ENCODE measurements at places on chromosomes 3 and 15. TPM values are rescaled to one million over a fixed set of nuclear protein-coding genes. Genes with fewer than 3 reads are reported as not detected.

- DNase-seq, result no peak
Observed at GRCh38 chr15:93341164-93341563, 252.2 kb upstream of the RGMA start.

DNA sequence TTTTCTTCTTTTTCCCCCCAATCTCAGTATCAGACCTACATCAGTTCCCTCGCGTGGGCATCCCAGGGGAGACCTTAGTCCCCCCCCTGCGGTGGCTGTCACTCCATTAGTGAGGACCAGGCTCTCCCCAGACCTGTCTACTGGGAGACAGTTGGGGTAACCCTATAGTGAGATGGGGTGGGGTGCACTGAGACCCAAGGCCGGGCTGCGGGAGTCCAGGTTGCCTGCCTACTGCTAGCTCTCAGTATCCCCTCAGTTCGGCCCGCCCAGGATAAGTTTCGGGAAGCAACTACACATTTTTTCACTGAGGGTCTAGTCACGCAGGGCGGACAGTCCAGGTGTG is 671 bp upstream of the DCUN1D1 start:
- DNase-seq, result no peak

DNA sequence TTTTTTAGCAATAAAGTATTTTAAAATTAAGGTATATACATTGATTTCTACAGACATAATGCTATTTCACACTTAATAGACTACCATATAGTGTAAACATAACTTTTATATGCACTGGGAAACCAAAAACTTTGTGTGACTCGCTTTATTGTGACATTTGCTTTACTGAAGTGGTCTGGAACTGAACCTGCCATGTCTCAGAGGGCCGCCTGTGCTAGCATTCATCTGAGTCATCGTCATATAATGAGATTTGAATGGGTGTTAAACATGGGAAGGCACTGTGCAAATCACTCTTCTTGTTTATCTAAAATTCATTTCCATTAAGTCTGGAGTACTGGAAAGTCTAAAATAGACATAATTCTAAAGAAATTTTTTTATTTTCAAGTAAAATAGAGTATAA is 12.9 kb downstream of the EIF2AK4 start:
- DNase-seq, result no peak

- no peak for DNase-seq
Observed at GRCh38 chr15:28100516-28101195, 1.5 kb upstream of the OCA2 start.

DNA sequence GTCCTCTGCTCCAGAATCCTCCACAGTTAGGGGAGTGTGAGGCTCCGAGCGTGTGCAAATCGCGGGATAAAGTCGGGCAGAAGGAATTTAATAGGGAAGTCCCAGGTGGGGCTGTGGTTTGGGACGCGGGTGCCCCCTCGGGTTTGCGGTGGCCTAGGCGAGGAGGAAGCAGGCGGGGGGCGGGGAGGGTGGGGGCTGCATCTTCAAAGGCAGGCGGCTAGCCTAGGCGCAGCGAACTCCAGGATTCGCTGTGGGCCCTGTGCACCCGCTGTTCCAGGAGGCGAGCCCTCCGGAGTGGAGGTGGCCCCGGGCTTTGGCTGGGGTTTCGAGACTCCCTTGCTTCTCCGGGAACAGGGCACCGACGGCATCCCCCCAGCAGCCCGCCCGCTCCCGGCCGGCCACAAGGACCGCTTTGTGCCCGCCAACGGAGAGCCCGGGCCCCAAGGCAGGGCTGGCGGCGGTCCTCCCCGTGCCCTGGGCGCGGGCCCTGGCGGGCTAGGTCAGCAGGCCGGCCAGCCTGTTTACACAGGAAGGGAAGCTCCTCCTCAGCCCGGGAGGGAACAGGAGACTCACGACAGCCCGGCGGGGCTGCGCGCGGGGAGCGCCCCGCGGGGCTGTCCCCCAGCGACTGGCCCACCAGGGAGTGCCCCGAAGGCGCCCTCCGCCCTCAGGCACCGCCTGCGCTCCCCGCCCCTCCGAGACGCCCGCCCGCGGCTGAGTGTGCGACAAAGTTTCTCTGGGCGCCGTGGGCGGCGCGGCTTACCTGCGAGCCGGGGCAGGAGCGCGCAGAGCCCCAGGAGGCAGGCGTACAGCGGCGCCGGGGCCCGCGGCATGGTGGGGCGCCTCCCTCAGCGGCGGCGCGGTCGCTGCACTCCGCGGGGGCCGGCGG is 753 bp downstream of the ITGB5 start:
- DNase-seq, result peak; percentile 77

DNA sequence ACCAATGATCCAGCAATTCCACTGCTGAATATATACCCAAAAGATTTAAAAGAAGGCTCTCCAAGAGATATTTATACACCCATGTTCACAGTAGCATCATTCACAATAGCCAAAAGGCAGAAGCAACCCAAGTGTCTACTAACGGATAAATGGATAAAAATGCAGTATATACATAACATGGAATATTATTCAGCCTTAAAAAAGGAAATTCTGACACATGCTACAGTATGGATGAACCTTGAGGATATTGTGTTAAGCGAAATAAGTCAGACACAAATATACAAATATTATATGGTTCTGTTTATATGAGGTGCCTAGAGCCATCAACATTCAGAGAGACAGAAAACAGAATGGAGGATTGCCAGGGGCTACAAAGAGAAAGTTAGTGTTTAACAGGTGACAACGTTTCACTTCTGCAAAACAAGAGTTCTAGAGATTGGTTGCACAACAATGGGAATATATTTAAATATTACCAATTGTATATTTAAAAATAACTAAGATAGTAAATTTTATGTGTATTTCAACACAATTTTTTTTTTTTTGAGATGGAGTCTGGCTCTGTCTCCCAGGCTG is 69.4 kb downstream of the STAG1 start:
- DNase-seq, result no peak

DNA sequence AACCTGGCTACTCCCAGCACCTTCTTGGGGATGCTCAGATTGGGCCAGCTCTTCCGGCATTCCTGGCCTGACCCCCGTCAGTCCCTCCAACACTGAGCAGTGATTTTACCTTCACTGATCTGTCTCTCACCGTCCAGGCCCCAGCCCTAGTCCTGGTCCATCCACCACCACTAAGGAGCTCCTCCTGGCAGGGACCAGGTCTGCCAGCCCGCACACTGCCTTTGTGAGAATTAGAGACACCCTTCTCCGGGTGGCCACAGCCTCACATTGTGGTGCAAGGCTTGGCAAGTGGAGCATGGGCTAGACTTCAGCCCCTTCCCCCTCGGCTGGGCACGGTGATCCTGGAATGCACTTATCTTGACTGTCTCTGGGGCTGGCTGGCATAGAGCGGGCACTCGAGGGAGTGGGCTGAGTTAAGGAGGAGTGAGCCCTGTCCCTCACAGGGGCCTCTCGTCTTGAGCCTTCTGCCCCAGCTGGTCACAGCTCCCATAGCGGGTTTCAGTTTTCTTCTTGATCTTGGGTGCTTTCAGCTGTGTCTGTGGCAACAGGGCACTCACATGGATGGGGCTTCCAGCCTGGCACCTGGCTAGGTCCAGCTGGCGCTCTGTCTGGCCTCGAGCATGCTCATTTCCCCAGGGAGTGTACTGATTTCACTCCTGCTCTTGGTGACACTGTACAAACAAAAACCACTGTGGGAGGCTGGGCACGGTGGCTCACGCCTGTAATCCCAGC is 53.9 kb downstream of the LINGO1 start:
- peak; percentile 46 for DNase-seq

DNA sequence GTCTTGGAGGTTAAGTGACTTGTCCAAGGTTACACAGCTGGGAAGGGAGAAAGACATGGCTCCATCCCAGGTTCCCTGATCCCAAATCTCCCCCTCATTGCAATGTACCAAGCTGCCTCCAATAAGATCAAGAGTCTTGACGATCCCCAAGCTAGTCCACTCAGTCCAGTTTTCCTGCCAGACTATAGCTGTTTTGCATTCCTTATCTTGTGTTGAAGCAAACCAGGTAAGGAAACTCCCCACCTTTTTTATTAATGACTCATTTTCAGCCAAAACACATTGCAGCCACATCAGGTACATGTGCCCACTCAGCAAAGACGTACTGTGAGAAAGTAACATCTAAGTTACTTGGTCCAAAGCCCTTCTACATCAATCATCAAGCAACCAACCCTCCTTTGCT is 41.9 kb downstream of the LIPC start:
- DNase-seq, result no peak

DNA sequence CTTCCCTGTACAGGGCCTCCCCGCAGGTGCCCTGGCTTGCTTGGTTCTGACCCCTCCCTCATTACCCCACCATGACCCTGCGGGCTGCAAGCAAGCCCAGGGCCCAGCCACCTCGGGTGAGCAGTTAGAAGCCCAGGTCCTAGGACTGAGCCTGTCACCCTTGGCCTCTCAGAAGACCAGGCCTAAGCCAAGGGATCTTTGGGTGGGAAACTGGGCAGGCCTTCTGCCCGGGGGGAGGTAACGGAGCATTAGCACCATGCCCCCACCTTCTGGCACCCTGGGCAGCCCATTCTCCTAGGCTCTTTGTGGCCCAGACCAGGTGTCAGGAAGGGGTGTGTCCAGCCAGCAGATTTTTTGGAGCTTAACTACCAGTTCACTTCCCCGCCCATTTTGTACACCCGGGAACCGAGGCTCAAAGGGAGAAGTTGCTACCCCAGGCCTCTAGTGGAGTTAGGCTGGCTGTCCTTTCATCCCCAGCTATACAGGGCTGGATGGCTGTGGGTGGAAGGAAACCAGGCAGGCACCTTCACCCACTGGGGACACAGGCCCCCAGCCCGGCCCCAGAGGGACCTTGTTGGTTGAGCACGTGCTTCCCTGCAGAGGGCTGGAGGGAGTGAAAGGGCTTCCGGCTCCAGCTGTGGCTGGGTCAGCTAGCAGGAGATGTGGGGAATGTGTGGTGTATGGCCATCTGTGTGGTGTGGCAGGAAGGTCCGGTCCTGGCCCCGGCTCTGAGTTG is 1.4 kb downstream of the CSK start:
- no peak for DNase-seq

GRCh38 chr15:73632670-73633058 is 525 bp downstream of the NPTN start:
- DNase-seq, result no peak

DNA sequence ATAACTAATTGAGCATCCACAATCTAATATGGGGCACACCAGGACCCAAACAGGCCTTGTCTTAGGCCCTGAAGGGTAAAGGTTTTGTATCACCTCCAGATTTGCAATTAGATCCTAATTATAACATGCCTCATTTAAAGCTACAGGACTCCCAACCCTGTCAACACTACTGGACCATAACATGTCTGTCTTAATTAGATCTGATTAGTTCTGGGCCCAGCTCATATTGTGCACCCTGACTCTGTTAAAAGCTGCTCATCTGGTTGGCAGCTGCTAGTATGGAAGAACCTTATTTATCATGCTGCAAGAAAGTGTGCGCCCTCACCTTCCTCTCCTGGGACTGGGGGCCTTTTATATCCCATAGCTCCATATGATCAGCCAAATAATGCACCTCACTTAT is 457.8 kb downstream of the ROBO1 start:
- DNase-seq, result no peak

- DNase-seq, result no peak
Observed at GRCh38 chr15:39243396-39243795, 337.5 kb upstream of the THBS1 start.

DNA sequence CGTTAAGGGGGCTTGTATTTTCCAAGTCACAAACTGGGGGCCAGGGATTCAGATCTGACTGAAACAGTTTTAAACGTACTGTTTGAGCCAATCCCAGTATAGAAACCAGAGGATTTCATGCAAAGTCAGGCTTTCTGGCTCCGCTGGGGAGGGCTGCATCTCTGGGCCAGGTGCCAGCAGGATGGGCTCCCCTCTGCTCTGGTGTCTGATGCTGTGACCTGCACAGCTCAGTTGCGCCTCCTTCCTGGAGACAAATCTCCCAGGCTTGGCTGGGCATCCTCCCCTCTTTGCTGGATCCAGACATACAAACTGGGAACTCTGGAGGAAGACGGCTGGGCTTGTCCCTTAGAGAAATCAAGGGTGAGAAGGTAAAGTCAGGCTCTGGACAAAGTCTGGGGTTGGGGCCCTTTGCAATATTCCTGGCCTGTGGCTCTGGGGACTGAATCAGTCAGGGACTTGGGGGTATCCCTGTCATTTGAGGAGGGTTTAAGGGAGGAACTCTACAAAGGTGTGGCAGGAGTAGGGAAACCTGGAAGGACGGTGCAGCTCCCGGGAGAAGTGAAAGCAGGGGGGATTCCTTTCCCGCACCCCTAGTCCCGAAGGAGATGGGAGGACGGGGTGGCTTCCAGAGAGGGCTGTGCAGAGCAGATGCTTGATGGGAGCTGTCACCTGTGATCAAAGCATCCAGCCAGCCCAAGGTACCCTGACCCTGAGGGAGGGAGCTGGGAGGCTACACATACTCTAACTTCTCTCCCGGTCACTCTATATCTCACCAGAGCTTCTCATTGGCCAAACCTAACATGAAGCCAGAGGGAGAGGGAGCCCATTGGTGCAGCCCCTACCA is 114.8 kb upstream of the ATP2B2 start:
- DNase-seq, result no peak

- no peak for DNase-seq
Observed at GRCh38 chr3:151869181-151869580, 4.3 kb upstream of the SUCNR1 start.

- no peak for DNase-seq
Observed at GRCh38 chr3:15667484-15667883, 65.9 kb downstream of the BTD start.

DNA sequence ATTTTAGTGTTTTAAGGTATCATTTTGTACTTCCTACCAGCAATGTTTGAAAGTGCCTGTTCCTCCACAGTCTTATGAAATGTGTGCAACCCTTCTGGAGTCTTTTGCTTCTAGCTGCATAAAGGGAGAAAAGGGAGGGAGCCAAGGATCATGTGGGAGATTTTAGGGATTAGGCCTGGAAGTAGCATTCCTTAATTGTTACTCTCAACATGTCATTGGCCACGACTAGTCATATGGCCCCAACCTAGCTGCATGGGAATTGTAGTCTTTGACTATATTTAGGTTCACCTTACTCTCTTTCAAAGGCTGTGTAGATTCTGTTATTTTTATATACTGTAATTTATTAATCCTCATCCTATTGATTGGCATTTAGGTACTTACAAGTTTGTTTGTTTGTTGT is 14.9 kb downstream of the CRTAP start:
- no peak for DNase-seq

- peak; percentile 95 for DNase-seq
Observed at GRCh38 chr15:83446904-83447709, at the start of gene SH3GL3. Gene SH3GL3, plus strand, starts transcription at chr15:83447341. Its CDS starts 193 bp downstream, at chr15:83447534.

GRCh38 chr3:55173504-55173903 is 245.6 kb upstream of the LRTM1 start:
- no peak for DNase-seq

- DNase-seq, result no peak
Observed at GRCh38 chr15:29276366-29276765, 6.7 kb upstream of the NSMCE3 start.

The EXD1 gene
- not detected for polyA plus RNA-seq

The ZNF774 gene
- polyA plus RNA-seq, result 1.7 TPM

The RARRES1 gene
- 10.3 TPM for polyA plus RNA-seq

The NANOGP8 gene
- not detected for polyA plus RNA-seq

The CCDC12 gene
- 85.6 TPM for polyA plus RNA-seq

The THPO gene
- polyA plus RNA-seq, result 5.7 TPM

The ECE2 gene
- not detected for polyA plus RNA-seq

The BCL2A1 gene
- polyA plus RNA-seq, result 0.67 TPM

The CILP gene
- 0.37 TPM for polyA plus RNA-seq

The TWF2 gene
- 44.0 TPM for polyA plus RNA-seq

The SEMA6D gene
- polyA plus RNA-seq, result 12.9 TPM

The TM4SF1 gene
- polyA plus RNA-seq, result 101 TPM

The DGKG gene
- 0.95 TPM for polyA plus RNA-seq

All from kidney (tissue), 22 donors.